IMR-90 (cell line): ENCODE measurements at places on chromosomes 13 and 19. TPM values are rescaled to one million over a fixed set of nuclear protein-coding genes. Genes with fewer than 3 reads are reported as not detected.
A peak's percentile ranks its signal among the peaks of the same experiment; 100 is the strongest.

GRCh38 chr13:106343836-106344235 lies 191.6 kb downstream of the EFNB2 start:
- DNase-seq: no peak

The PRODH2 gene
- not detected in 2 replicates for polyA plus RNA-seq

The PROZ gene
- polyA plus RNA-seq: not detected in 2 replicates

The CBLC gene
- polyA plus RNA-seq: not detected in 2 replicates

GRCh38 chr19:10043286-10043927 lies 30.1 kb downstream of the RDH8 start:
- DNase-seq: peak; percentile 33

The NTN5 gene
- 0.11 and 0.19 TPM in 2 replicates for polyA plus RNA-seq

DNA sequence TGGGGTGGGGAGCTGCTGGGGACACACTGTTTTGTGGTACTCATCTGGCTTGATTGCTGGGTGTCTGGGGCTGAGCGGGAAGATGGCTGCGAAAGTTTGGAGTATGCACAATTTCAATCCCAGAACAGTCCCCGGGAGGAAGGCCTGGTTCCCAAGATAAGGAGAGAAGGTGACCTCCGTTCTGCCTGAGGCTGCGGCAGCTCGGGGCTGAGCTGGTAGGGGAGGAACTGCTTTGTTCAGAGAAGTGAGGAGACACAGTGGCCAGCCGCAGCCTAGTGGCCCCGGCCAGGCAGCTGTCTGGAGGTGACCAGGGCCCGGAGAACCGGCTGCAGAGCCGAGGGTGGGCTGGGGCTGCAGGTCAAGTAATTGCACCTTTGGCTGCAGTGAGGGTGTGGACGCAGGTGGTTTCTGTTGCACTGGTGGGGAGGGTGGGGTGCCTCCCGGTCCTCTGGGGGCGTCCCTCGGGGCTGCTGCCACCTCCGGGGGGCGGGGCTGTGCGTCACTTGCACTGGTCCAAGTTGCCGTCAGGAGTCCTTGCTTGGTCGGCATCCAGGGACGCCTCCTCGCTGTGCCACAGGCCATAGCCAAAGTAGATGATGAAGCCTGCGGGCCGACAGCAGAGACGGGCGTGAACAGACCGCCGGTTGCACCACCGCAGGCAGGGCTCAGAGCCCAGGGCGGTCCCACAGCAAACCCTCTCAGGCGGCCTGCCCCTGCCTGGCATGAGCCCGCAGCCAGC lies 81.3 kb downstream of the SLC7A1 start:
- DNase-seq: no peak

The DOCK6 gene
- 17.7 and 18.4 TPM in 2 replicates for polyA plus RNA-seq

- no peak for DNase-seq
These were observed 9.8 kb downstream of the ZSWIM4 start for GRCh38 chr19:13804830-13805683.

DNA sequence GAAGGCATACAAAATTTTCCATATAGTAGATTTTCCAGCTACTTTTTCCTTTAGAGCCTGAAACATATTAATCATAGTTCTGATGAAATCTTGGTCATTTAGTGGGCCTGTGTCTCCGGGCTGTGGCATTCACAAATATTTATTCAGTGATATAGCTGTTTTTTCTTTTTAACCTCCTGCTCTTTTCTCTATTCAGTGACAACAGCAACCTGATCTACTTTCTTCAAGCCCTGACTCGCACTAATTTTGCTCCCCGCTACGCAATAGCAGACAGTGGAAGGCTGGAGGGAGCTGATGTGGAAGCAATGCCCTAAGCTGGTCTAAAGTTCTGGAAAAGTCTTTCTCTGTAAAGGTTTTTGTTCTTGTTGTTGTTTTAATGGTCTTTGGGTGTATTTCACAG lies 289.7 kb downstream of the SLITRK6 start:
- peak; percentile 27 for DNase-seq

The CYP4F8 gene
- polyA plus RNA-seq: not detected in 2 replicates

The RNF17 gene
- 0.01 and 0.03 TPM in 2 replicates for polyA plus RNA-seq

DNA sequence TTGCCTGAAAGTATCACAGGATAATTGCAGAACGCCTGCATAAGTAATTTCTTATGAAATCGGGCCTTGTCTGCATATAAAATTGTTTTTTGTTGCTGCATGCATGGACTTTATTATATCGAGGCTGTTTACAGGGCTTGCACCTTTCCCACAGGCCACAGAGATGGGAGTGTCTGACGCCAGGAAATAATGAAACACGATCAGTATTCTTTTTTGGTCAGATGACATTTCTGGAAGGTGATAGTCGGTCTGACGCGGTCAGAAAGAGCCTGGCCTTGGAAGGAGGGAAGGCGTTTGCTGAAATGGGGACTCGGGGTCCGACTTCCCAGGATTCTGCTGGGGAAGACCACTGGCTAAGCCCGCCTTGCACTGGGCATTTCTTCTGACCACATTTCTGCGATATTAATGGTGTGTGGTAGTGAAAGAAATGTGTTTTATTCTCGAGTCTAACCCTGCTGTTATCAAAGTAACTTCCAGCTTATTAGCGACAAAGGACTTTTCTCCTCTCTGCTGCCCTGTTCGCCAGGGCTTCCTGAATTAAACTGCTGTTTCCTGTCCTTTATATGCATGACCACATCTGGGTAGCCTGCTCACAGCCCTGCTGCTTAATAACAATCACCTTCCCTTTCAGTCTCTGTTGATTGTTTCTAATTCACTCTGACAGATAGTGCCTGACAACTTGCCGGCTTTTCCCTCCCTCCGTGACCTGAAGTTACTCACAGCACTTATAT lies 11.6 kb upstream of the ZNF536 start:
- DNase-seq: no peak
